ENCODE measurements at places on chromosomes 13 and 19.
A peak's percentile ranks its signal among the peaks of the same experiment; 100 is the strongest.

DNA sequence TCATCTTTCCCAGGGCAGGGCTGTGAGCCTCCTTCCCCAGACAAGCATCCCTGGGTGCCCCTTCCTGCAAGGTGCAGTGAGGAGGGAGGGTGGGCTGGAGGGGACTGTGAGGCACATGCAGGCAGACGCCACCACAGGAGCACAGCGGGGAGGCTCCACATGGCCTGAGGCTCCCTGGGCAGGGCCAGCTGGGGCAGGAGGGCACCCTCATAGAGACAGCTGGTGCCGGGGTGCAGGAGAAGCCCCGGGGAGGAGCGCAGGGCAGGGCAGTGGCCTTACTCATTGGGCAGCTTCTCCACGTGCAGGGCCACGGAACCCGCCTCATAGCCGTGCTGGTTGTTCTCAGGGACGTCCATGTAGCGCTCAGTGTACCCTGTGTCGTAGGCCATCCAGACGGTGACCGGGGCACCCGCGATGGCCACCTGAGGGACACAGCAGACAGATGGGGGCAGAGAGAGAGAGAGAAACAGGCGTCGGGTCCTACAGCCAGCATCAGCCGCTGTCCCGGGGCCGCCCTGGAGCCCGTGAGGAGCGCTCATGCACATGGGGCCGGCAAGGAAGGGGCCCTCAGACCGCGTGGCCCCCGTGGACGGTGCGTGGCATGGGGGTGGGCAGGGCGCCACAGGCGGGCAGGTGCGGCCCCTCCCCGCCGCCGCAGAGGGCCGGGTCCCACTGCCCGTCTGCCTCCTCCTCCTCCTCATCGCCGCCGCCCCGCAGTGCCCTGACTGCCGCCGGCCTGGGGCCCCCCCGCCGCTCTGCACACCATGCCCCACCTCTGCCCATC, 12.5 kb upstream of the MYDGF start:
- DNase-seq: no peak

- no peak for DNase-seq
These were observed 355.6 kb downstream of the SLC7A1 start for GRCh38 chr13:29239653-29240525.

DNA sequence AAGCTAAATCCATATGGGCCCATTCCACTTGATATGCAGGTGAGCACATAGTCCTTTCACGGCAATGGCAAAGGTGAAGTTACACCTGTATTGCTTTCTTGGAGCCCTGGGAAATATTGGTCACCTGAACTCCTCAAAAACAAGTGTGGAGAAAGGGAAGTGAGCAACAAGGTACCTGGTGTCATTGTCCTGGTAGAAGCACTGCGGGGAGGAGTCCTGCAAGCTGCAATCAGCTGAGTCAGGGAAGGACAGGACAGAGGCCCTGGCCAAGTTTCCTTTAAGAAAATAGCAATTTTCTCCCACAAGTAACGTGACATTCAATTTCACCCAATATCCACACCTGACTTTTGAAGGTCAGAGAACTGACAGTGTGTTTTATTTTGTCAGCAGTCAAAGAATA, 389.1 kb downstream of the IRS2 start:
- DNase-seq: no peak

DNA sequence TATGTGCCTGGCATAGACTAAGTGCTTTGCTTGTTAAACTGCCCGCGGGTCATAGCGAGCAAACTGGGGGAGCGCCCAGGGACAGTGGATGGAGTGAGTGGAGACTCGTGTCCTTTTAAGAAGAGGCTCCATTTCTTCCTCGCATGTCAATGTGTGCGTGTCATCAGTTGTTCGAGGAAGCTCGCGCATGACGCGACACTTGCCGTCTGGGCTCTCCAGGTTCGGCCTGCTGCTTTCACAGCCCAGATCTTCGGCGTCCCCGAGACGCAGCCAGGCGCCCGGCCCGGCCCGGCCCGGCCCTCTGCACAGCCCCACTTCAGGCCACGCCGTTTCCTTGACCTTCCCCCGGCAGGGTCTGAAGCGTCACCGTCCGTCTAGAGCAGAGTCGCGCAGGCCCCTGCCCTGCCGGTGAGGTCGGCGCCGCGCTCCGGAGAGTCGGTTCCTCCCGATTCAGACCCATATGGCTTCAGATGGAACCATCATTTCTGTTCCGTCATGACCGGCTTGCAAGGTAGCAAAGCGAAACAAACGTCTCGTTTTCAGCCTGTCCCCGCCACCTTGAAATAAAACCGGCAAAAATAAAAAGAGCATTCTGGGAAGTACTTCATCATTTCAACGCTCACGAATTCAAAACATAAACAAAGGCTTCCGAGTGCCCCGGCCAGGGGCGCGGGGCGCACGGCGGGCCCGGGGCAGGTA, 599 bp upstream of the ARHGEF7 start:
- peak; percentile 22 for DNase-seq

DNA sequence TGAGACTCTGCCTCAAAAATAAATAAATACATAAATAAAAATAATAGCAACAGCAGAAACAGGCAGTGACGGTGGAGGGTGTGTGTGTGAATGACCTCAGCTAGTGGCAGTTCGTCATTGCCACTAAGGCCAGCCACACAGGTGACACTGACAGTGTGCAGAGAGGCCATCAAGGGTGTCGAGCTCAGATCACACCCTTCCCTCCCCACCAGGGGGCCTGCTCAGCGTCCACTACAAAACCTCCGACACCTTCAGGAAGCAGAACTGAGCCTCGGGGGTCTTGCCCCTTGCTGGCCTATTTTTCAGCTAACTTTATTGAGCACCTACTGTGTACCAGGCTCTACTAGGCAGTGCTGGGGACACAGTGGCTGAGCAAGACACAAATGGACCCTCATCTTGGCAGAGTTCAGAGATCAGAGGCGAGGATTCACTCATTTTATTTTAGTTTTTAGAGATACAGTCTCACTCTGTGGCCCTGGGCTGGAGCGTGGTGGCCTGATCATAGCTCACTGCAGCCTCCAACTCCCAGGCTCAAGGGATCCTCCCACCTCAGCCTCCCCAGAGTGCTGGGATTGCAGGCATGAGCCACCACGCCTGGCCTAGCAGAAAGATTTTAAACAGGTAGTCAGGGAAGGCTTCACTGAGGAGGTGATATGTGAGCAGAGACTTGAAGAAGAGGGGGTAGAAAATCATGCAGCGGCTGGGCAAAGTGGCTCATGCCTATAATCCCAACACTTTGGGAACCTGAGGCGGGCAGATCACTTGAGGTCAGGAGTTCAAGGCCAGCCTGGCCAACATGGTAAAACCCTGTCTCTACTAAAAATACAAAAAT, 30.3 kb upstream of the SEMA6B start:
- peak; percentile 77 for DNase-seq

DNA sequence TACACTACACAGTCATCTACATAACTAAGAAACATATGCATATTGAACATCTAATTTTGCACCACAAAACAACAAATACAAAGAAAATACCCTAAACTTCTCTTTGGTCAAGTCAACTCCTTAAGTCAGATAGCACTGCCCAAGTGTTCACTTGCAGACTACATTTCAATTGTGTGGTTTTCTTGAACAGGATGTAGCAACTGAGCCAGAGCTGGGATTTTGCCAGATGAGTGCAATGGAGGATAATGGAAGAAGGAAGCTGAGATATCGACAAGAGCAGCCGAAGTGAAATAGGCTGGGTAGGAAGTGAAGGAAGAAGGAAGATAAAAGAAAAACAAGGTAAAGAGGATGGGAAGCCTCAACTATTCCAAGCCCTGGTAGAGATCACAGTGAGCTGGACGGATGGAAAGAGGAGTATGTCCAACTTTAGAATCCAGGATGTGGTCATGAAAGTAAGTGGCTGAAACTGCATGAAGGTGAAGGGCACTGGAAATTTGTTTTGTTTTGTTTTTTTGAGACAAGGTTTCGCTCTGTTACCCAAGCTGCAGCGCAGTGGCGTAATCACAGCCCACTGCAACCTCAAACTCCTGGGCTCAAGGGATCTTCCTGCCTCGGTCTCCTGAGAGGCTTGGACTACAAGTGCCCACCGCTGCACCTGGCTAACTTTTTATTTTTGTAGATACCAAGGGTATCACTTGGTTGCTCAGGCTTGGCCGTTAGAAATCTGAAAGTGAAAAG, 15.0 kb downstream of the NUFIP1 start:
- DNase-seq: peak; percentile 14

- peak; percentile 49 for DNase-seq
These were observed 8.5 kb upstream of the LSR start for GRCh38 chr19:35240327-35240726.

DNA sequence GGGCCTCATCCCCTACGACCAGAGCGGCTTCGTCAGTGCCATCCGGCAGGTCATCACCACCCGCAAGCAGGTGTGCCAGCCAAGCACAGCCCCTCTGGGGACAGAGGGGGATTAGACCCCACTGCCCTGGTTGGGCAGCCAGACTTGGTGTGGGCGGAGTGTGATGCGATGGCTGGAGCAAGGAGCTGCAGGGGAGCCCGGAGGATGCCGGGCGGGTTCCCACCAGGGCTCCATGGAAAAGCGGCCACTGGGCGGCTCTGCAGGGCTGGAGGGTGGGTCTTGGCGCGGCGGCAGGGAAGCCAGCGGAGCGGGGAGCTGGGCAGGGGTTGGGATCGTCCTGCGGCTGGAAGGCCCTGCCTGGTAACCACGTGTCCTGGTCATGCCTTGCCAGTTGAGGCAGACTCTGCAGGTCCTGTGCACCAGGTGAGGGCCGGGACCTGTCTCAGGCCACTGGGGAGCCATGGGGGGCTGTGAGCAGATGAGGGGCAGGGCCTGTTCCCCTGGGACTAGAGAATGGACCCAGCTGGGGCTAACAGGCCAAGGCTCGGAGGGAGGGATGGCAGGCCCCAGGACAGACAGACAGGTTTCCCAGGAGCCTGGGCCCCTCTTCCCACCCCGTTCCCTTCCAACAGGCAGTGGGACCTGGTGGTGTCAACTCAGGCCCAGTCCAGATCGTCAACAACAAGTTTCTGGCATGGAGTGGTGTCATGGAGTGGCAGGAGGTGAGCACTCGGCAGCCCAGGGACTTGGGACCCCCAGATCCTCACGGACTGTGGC, 6.3 kb downstream of the PTOV1 start:
- DNase-seq: no peak

GRCh38 chr19:45591638-45592005, 7.0 kb upstream of the OPA3 start:
- DNase-seq: no peak

DNA sequence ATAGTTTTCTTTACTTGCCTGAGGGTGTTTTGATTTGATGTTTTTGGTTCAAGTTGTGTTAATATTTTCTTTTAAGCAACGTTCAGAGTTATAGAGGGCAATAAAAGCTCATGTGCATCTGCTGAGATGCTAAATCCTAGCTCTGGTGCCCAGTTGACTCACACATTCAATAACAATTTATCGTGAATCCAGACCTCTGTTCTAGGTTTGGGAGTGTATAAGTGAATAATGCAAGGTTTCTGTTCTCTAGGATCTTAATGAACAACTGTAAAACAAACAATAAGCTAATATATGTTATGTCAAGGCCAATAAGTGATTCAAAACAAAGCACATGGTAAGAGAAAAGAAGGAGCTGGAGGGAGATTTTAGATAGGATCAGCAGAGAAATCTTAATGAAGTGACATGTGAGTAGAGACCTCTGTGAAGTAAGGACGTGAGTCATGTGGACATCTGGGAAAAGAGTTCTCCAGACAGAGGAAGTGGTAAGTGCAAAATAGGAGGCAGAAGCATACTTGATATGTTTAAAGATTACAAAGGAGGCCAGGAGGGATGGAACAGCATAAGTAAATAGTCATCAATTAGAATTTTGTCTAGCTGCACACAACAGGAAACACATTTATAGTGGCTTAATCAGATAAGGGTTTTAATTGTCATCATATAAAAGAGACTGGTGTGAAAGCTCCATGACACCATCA, 278.5 kb upstream of the HTR2A start:
- peak; percentile 47 for DNase-seq

- no peak for DNase-seq
These were observed 31.3 kb downstream of the LTBP4 start for GRCh38 chr19:40632311-40633036.

- DNase-seq: peak; percentile 98
These were observed 2.1 kb upstream of the RSPH6A start for GRCh38 chr19:45817010-45817724.

DNA sequence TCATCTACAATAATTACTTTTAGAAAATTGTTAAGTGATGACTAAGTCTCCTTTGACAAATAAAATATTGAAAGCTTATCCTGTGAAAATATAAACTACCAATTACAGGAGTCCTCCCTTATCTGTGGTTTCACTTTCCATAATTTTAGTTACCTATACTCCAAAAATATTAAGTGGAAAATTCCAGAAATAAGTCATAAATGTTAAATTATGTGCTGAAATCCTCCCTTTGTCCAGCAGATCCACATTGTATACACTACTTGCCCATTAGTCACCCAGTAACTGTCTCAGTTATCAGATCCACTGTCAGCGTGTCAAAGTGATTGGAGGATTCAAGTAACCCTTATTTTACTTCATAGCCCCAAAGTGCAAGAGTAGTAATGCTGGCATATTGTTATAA, 98.1 kb downstream of the SERP2 start:
- DNase-seq: no peak

DNA sequence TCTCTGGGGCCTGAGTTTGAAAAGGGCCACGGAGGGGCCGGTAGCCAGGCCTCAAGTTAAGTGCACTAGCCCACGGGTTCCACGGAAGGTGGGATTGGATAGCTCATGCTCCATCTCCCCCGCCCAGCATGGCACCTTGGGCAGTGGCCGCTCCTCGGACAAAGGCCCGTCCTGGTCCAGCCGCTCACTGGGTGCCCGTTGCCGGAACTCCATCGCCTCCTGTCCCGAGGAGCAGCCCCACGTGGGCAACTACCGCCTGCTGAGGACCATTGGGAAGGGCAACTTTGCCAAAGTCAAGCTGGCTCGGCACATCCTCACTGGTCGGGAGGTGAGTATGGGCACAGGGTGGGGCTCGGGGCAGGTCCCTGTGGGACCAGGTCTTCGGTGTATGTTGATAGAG, 7.8 kb downstream of the MARK4 start:
- no peak for DNase-seq

DNA sequence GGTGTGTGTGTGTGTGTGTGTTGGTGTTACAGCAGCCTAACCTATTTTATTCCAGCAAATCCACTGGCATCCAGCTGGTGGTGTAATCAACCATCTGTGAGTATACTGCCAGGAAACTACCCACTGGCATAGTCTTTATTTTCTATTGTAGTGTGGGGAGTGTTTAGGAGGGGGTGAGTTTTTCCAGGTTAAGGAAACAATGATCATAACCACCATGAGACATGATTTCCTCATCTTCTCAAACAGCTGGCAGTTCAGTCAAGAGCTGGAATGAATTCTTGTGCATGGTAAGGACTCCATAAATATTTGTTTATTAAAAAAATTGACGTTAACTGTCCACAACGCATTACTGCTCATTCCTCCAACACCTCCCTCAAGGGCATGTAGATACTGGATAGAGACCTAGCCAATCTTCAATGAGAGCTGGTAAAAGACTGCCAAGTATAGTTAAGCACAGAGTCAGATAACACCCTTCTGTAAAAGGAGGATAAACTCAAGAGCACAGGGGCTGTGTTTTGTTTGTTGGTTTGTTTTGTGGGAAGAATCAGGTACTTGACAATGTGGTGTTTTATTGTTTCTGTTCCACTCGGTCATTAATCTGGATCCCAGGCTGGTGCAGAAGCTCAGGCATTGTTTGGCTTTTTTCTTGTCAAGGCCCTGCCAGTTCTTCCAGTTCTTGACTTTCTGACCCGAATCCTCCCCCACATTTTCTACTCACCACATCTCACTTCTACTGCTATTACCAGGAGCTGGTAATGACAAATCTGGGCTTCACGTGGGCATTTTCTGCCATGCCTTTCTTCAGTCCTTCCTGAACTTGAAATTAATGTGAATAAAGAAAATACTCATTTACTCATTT, 31.6 kb upstream of the SLC46A3 start:
- peak; percentile 59 for DNase-seq

- DNase-seq: no peak
These were observed 343.5 kb upstream of the SPRY2 start for GRCh38 chr13:80684217-80684991.

All from suppressor macrophage treated with lipopolysaccharide for 1 hour (primary cell).